ENCODE measurements at places on chromosomes 5 and 9.

- DNase-seq = no peak
Measured at GRCh38 chr5:43609752-43610151, 6.8 kb downstream of the NNT start.

- no peak for DNase-seq
Measured at GRCh38 chr9:111603041-111603440, 3.6 kb upstream of the PTGR1 start.

DNA sequence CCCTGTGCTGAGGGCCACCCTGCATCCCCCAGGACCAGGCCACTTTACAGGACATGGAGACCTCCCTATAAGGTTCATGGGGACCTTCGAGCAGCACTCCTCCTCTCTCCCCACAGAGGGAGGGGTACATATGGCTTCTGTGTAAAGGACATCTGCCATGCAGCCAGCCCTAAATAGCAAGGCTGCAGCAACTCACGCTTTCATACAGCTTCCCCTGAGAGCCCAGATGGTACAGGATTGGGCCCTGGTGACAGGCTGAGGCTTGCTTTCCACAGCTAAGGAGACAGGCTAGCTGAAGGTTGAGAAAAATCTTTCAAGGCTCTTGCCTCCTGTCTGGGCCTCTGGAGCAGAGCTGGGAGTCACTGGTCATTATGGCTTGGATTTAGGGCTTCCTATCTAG, 147.0 kb upstream of the ZNF366 start:
- no peak for DNase-seq

- no peak for DNase-seq
Measured at GRCh38 chr5:42950116-42950455, 90.0 kb downstream of the ANXA2R start.

- DNase-seq = no peak
Measured at GRCh38 chr5:159040181-159040580, 59.5 kb downstream of the EBF1 start.

GRCh38 chr9:19149230-19149629, 21.9 kb upstream of the PLIN2 start:
- no peak for DNase-seq

- DNase-seq = no peak
Measured at GRCh38 chr9:113573046-113573958, 109.8 kb downstream of the RGS3 start.

DNA sequence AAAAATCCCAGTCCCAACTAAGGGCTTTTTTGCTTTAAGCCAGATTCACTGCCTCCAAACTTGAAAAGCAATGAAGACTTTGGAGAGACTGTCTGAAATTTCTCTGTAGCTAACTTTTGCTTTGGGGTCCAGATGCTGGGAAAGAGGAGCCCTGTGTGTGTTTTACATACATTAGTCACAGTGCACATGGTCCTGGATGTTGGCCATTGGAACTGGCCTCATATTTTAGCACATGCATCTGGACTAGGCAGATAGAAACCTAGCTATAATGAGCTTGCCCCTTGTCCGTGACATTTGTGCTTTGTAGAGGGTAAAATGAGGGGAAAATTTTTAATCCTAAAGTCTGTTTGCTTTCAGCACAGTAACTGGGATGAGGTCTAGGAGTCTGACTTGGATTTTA, 421.7 kb downstream of the CDK5RAP2 start:
- DNase-seq = no peak

Data from GDM1 (cell line).